ENCODE measurements at places on chromosomes 7 and 10.

GRCh38 chr7:27139334-27140125 lies 4.0 kb downstream of the HOXA5 start:
- no peak for DNase-seq

- DNase-seq, result no peak
Measured at GRCh38 chr7:39734633-39735004, 111.2 kb downstream of the RALA start.

DNA sequence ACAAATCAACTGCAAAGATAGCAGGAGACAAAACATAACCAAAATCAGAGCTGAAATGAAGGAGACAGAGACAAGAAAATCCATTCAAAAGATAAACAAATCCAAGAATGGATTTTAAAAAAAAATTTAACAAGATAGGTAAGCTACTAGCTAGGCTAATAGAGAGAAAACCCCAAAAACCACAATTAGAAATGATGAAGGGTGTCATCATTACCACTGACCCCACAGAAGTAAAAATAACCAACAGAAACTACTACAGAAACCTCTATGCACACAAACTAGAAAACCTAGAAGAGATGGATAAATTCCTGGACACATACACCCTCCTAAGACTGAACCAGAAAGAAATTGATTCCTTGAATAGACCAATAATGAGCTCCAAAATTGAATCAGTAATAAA lies 117.6 kb downstream of the DNAJC1 start:
- no peak for DNase-seq

- no peak for DNase-seq
Measured at GRCh38 chr7:95925236-95925635, 152.9 kb downstream of the DYNC1I1 start.

DNA sequence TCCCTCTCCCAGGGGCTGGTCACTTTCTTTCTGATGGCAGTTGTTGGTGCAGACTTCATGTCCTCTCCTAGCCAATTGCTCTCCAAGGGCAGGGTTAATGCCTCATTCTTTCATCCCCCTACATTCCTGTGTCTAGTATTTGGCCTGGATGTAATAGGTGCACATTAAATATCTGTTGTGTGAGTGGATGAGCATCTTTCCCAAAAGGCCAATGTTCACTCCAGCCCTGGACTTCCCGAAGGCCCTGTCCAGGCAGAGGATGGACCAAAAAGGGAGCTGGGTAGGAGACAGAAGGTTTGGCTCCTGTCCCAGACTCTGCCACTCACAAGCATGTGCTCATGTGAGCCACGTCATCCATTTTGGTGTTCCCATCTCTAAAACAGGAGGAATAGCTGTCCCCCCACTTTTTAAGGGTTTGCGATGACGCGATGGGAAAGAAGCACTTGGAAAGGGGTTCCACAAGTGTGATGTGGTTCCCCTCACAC lies 47.5 kb downstream of the RGS10 start:
- DNase-seq, result no peak

DNA sequence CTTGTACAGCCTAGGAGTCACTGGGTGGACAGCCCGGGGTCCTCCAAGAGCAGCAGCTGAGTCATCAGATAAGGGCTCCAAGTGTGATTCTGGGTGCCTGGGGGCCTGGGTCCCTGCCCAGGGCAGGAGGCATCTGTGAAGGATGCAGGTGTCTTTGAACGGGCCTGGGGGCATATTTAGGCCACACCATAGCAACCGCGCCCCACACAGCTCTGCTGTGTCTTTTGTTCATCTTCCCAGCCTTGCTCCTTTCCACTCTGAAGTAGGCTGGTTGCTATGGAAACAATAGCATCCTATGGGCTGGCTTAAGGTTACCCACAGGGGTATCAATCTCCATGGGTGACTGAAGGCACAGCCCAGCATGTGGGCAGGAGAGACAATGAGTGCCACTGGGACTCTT lies 324.7 kb downstream of the TCERG1L start:
- DNase-seq, result no peak

- DNase-seq, result no peak
Measured at GRCh38 chr10:62277971-62278370, 9.3 kb upstream of the RTKN2 start.

- peak; percentile 59 for DNase-seq
Measured at GRCh38 chr10:7409045-7409731, 1.6 kb downstream of the SFMBT2 start.

- DNase-seq, result no peak
Measured at GRCh38 chr10:49289480-49289879, 9.5 kb upstream of the C10orf71 start.

- DNase-seq, result no peak
Measured at GRCh38 chr10:104337521-104337984, 712 bp downstream of the ITPRIP start.

DNA sequence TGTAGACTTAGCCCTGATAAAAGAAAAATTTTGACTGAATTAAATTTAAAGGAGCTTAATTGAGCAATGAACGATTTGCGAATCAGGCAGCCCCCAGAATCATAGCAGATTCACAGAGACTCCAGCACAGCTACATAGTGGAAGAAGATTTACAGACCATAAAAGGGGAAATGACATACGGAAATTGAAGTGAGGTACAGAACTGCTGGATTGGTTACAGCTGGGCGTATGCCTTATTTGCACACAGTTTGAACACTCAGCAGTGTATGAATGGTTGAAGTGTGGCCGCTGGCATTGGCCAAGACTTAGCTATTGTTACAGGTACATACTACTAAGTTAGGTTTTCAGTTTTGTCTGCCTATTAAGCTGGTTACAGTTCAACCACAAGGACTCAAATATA lies 433.5 kb upstream of the CELF2 start:
- DNase-seq, result no peak

DNA sequence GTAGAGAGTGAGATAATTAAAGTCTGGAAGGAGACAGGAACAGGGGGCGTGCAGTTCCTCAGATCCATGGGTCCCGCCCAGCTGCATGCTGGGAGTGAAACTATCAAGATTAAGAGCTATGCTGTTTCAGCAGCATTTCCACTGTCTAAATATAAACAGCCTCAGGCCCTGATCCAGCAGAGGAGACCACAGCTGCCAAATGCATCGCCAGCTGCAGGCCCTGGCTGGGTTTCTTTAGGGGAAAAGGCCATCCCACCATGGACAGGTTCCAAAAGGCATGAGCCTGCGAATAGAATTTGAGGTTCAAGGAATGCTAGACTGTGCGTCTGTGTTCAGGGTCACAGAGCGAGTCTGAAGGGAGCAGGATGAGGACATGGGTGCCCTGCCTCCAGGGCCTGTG lies 411.4 kb downstream of the PAXIP1 start:
- DNase-seq, result no peak

GRCh38 chr10:119133949-119134348 lies 30.0 kb downstream of the DENND10 start:
- DNase-seq, result peak; percentile 53

GRCh38 chr10:103757531-103758293 lies 97.7 kb downstream of the SH3PXD2A start:
- DNase-seq, result peak; percentile 74

GRCh38 chr10:119301397-119301796 lies 94.0 kb downstream of the GRK5 start:
- peak; percentile 59 for DNase-seq

DNA sequence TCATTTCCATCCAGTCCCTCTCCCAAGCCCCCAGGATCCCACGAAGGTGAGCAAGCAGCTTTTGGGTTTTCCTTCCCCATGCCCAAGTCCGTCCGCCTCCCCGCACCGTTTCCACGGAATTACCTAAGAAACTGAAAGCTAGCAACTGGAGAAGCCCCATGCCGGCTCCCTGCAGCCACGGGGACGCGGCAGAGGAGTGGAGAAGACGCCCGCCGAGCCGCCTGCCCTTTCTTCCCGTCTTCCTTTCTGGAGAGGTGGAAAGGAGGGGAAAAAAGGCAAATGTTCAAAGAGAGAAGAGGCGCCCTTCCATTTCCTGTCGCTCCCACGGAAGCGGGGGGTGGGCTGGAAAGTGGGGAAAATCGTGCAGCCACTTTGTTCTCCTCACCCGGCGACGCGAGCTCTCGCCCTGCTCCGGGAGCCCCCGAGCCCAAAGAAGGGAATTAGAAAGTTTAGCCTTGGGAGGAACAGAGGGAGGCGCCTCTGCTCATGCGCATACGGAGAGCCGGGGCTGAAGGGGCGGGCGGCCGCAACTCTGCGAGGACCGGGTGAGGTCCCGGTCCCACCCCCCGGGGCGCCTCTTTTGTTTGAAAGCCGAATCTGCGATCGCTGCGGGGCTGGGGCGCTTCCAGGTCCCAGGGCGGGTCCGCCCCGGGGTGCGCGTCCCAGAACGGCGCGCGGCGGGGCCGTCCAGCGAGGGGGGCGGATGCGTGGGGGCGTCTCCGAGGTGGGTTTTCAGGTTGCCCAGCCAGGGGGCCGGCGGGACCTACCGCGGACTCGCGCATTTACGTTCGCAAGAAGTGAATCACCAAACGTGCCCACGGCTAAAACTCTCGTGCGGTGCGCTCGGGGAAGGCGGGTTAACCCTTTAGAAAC lies at the start of gene LAMB1:
Gene LAMB1 (minus strand): TSS at position 436 of the 873 bp plus-strand sequence. CDS start 276 bp downstream, at position 160.
- DNase-seq, result no peak

DNA sequence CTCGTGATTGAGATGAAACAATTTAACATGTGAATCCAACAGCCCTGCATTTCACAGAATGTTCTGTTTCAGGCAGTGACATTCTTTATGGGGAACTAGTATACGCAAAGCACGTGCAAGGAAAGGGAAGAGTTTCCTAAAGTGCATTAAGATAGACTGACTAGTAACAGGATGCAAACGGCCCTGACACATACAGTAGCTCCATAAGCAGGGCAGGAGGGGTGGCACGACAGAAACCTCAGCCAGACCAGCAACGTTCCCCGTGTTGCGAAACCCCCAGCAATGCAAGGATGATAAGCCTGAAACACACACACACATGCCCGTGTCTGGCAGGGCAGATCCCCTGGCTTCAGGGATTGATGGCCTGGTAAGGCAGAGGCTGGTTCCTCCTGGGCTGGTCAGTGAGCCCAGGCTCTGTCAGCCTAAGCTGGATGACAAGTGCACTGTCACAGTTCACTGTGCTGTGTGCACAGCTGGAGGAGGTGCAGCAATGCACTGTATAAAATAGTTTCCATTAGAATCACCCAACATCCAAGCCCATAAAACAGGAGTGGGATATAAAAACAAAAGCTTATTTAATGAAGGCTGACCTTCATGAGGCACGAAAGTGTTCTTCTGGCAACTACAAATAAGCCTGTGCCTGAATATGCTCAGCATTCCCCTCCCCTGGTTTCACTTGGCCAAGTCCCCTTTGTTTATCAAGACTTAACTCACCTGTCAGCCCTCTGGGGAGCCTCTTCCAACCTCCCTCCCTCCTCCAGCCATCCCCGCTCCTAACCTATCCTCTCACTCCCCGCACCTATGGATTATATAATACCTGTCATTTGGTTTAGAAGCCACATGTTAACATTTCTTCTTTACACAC lies 88.8 kb downstream of the GSAP start:
- DNase-seq, result no peak
